ENCODE measurements at places on chromosomes 4 and X. TPM values are rescaled to one million over a fixed set of nuclear protein-coding genes. Genes with fewer than 3 reads are reported as not detected.

- H3K27me3 ChIP-seq = no peaks in the 10 kb centered on the region
- H3K4me1 ChIP-seq = no peaks in the 10 kb centered on the region
- no peak overlapping the region for H3K27ac ChIP-seq
- DNase-seq = no peak
- H3K36me3 ChIP-seq = no peaks in the 10 kb centered on the region
- H3K4me3 ChIP-seq = no peak overlapping the region
These were observed 117.9 kb downstream of the CEP44 start for GRCh38 chr4:174401471-174402130.

TCEAL6 gene
- total RNA-seq = not detected

MID1 gene
- total RNA-seq = 0.28 TPM

DNA sequence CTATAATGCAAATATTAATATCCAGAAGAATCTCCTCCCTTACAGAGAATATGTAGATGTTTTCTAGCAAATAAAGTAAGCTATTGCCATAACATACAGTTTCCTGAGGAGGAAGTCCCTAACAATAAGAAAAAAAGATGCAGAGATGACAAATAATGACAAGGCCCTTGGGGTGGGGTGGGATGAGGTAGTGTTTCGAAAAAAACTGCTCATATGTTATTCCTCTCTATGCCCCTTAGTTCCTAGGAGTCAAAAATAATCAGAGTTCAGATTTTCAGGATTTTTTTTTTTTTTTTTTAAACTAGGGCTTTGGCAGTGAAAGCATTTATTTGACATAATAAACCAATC is 99.0 kb downstream of the ZAR1 start:
- no peak overlapping the region for H3K4me3 ChIP-seq
- no peak for DNase-seq
- peaks cover 11% of the 10 kb centered on the region for H3K4me1 ChIP-seq
- H3K27me3 ChIP-seq = no peaks in the 10 kb centered on the region

DNA sequence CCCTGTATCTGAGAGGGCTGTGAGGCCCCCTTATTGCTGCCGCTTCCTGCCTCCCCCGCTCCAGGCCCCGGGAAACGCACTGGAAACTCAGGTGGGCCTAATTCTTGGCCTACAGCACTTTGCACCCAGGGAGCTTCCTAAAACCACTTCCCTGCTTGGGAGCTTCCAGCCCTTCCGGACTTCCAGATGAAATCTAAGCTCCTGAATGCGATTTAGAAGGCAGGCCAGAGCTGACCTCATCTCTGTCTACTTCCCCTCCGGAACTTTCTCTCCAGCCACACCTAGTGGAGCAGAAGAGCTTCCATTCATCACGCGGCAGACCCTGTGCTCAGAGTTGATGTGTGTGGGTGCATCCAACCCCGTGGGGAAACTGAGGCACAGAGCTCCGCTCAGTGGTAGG is 84.2 kb downstream of the SORCS2 start:
- no peaks in the 10 kb centered on the region for H3K36me3 ChIP-seq
- no peaks in the 10 kb centered on the region for H3K4me1 ChIP-seq
- peaks cover 6% of the 10 kb centered on the region for H3K27me3 ChIP-seq

SSX2B gene
- not detected for total RNA-seq

F9 gene
- not detected for total RNA-seq

DNA sequence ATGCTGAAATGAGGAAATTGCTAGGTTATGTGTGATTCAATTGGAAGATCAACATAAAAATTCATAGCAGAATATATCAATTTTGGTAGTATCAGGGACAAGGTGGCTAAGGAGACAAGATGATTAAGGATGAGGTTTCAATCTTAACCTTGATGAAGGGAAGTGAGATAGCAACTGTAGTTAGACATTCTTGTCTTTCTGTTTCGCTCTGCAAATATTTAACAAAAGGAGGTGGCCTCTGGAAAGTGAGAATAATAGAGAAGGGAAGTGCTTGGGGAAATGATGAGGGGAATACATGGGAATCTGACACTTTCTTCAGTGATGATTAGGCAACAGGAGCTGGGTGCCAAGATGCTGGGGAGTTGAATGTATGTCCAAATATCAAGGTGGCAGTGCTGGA is 337.1 kb upstream of the PUDP start:
- H3K4me3 ChIP-seq = no peak overlapping the region
- no peak for DNase-seq
- H3K36me3 ChIP-seq = no peaks in the 10 kb centered on the region

DNA sequence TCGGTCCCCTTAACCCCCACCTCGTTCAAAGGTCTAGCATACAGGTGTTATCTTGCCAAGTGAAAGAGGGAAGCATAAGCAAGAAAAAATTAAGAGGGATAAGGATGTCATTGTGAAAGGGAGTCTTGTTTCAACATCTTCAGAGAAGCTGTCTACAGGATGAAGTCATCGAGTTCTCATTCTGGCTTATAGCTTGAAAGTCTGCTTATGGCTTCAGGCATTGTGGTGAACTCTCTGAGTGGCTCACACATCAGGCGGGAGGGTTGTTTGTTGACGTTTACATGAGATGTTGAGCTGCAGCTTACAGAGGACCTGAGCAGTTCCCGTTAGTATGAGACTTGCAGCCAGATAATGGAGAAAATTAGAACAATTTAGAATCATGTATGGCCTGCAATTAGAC is 16.6 kb downstream of the MAGEA9B start:
- H3K27ac ChIP-seq = no peak overlapping the region
- peaks cover 5% of the 10 kb centered on the region for H3K27me3 ChIP-seq
- no peak overlapping the region for H3K4me3 ChIP-seq
- H3K36me3 ChIP-seq = no peaks in the 10 kb centered on the region
- H3K4me1 ChIP-seq = peaks cover 14% of the 10 kb centered on the region
- no peak for DNase-seq

DNA sequence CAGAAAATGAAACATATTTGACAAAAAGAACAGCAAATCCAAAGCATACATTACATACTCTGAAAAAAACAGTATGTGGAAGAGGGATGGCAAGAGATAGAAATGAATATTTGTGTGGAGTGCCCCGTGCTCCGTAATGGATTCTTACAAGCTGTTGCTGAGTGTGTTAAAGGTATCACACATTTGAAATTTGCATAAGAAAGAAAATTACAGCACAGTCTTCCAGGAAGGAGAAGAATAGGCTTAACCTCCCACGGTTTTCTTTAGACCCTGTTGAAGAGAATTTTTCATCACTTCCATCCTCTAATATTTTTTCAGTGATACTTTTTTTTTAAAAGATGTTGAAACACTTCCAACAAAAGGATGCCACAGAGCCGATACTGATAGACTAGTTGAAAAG is 1489.4 kb downstream of the RAPGEF2 start:
- H3K36me3 ChIP-seq = no peaks in the 10 kb centered on the region
- no peak for DNase-seq
- no peak overlapping the region for H3K27ac ChIP-seq
- no peak overlapping the region for H3K4me3 ChIP-seq

- no peak overlapping the region for H3K27ac ChIP-seq
- no peak overlapping the region for H3K4me3 ChIP-seq
- H3K4me1 ChIP-seq = peaks cover 16% of the 10 kb centered on the region
- no peaks in the 10 kb centered on the region for H3K27me3 ChIP-seq
- peaks cover 6% of the 10 kb centered on the region for H3K36me3 ChIP-seq
These were observed 10.9 kb upstream of the CLTRN start for GRCh38 chrX:15675490-15675921.

- DNase-seq = no peak
- no peak overlapping the region for H3K27ac ChIP-seq
- H3K4me1 ChIP-seq = peaks cover 66% of the 10 kb centered on the region
- H3K27me3 ChIP-seq = no peaks in the 10 kb centered on the region
These were observed 6.2 kb upstream of the CTBP1 start for GRCh38 chr4:1255151-1255550.

DNA sequence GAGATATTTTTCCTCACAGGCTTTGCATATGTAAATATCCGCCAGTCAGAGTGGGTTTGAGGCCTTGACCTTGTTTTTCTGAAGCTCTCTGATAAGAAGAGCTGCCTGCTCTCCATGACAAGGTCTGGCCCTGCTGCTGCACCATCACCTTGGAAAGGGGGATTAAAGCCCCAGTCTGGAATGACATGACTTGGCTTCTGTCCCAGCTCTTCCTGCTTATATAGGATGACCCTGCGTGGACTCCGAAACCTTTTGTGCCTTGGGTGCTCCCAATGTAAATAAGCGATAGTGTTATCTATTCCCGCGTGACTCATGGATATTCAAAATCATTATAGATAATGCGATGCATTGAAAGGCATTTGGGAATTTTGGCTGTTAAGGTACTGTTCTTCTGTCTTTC is 139.3 kb downstream of the BMPR1B start:
- no peak for DNase-seq
- H3K36me3 ChIP-seq = no peaks in the 10 kb centered on the region
- H3K27me3 ChIP-seq = no peaks in the 10 kb centered on the region
- H3K4me1 ChIP-seq = no peaks in the 10 kb centered on the region

RAB41 gene
- total RNA-seq = not detected

DNA sequence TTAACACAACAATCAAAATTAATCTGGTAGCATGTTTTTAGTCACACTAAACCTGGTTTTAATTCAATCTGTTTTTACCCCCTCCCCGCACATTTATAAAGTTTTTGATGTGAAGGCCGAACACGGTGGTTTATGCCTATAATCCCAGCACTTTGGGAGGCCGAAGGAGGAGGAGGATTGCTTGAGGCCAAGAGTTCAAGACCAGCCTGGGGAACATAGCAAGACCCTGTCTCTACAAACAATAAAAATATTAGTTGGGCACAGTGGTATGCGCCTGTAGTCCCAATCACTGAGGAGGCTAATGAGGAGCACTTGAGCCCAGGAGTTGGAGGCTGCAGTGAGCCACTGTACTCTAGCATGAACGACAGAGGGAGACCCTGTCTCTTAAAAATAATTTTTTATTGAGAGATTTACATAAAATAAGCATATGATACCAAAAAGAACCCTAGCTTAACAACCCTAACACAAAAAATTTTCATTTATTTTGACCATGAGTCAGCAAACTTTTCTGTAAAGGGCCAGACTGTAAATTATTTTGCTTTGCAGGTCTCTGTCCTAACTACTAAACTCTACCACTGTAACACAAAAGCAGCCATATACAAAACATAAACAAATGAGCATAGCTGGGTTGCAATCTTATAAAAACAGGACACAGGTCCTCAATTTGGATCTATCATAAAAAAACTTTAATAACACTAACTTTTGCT is 21.5 kb downstream of the HNRNPD start:
- no peak for DNase-seq
- H3K27ac ChIP-seq = peak overlapping the region; percentile 77
- peaks cover 47% of the 10 kb centered on the region for H3K36me3 ChIP-seq

SSX2 gene
- total RNA-seq = not detected

GRCh38 chr4:13263967-13264525 is 220.1 kb downstream of the RAB28 start:
- no peaks in the 10 kb centered on the region for H3K4me1 ChIP-seq
- H3K27ac ChIP-seq = no peak overlapping the region
- no peak overlapping the region for H3K4me3 ChIP-seq
- no peaks in the 10 kb centered on the region for H3K27me3 ChIP-seq

TEX11 gene
- total RNA-seq = not detected

GRCh38 chr4:178185517-178185916 is 743.3 kb upstream of the AGA start:
- H3K27me3 ChIP-seq = no peaks in the 10 kb centered on the region
- no peak overlapping the region for H3K27ac ChIP-seq
- DNase-seq = no peak
- H3K36me3 ChIP-seq = no peaks in the 10 kb centered on the region

- no peak overlapping the region for H3K27ac ChIP-seq
- H3K4me1 ChIP-seq = no peaks in the 10 kb centered on the region
- peaks cover 23% of the 10 kb centered on the region for H3K27me3 ChIP-seq
- DNase-seq = no peak
These were observed 159.1 kb downstream of the SHROOM3 start for GRCh38 chr4:76594173-76594572.

- H3K4me1 ChIP-seq = no peaks in the 10 kb centered on the region
- H3K4me3 ChIP-seq = no peak overlapping the region
- peaks cover 21% of the 10 kb centered on the region for H3K36me3 ChIP-seq
These were observed 119.8 kb downstream of the NEK1 start for GRCh38 chr4:169492436-169493163.

GRCh38 chr4:99921174-99921573 is 25.2 kb downstream of the DNAJB14 start:
- no peaks in the 10 kb centered on the region for H3K27me3 ChIP-seq
- DNase-seq = no peak
- H3K36me3 ChIP-seq = peaks cover 36% of the 10 kb centered on the region
- peaks cover 11% of the 10 kb centered on the region for H3K4me1 ChIP-seq

- H3K4me1 ChIP-seq = no peaks in the 10 kb centered on the region
- H3K36me3 ChIP-seq = peaks cover 4% of the 10 kb centered on the region
- H3K4me3 ChIP-seq = no peak overlapping the region
- no peak overlapping the region for H3K27ac ChIP-seq
These were observed 105.1 kb downstream of the ADGRA3 start for GRCh38 chr4:22410645-22411247.

GRCh38 chrX:31123335-31123734 is 51.5 kb upstream of the FTHL17 start:
- H3K27ac ChIP-seq = no peak overlapping the region
- no peak overlapping the region for H3K4me3 ChIP-seq

- H3K27ac ChIP-seq = no peak overlapping the region
- H3K36me3 ChIP-seq = no peaks in the 10 kb centered on the region
- no peak overlapping the region for H3K4me3 ChIP-seq
- DNase-seq = no peak
- H3K4me1 ChIP-seq = no peaks in the 10 kb centered on the region
- peaks cover 44% of the 10 kb centered on the region for H3K27me3 ChIP-seq
These were observed 24.6 kb upstream of the PDLIM3 start for GRCh38 chr4:185559915-185560281.

GRCh38 chrX:49762175-49762720 is 66.5 kb upstream of the PAGE1 start:
- no peaks in the 10 kb centered on the region for H3K36me3 ChIP-seq
- peaks cover 4% of the 10 kb centered on the region for H3K27me3 ChIP-seq
- H3K4me3 ChIP-seq = no peak overlapping the region
- H3K27ac ChIP-seq = no peak overlapping the region
- no peak for DNase-seq
- H3K4me1 ChIP-seq = no peaks in the 10 kb centered on the region

IL13RA2 gene
- not detected for total RNA-seq

- H3K4me1 ChIP-seq = peaks cover 57% of the 10 kb centered on the region
- H3K27ac ChIP-seq = peak overlapping the region; percentile 89
- peaks cover 13% of the 10 kb centered on the region for H3K36me3 ChIP-seq
- H3K4me3 ChIP-seq = peak overlapping the region; percentile 43
- DNase-seq = peak; percentile 55
These were observed 7.2 kb downstream of the TBC1D14 start for GRCh38 chr4:6916587-6917460.

- H3K27ac ChIP-seq = peak overlapping the region; percentile 94
- H3K4me1 ChIP-seq = peaks cover 30% of the 10 kb centered on the region
- peak; percentile 51 for DNase-seq
- H3K27me3 ChIP-seq = peaks cover 4% of the 10 kb centered on the region
- peaks cover 9% of the 10 kb centered on the region for H3K36me3 ChIP-seq
These were observed 550 bp downstream of the CBR4 start for GRCh38 chr4:169009286-169010124.

PLAC8 gene
- 132 TPM for total RNA-seq

PAGE2 gene
- total RNA-seq = not detected

AKAP14 gene
- total RNA-seq = not detected

HTN1 gene
- total RNA-seq = not detected

Data from activated naive CD8-positive, alpha-beta T cell treated with anti-CD3 and anti-CD28 coated beads for 36 hours (primary cell).